ENCODE measurements at places on chromosomes 2 and 18.
A peak's percentile ranks its signal among the peaks of the same experiment; 100 is the strongest.

- DNase-seq: peak; percentile 59
These were observed 864 bp upstream of the XPO1 start for GRCh38 chr2:61538920-61539520.

- DNase-seq: no peak
These were observed 20.7 kb upstream of the CNRIP1 start for GRCh38 chr2:68340226-68341061.

GRCh38 chr2:48339451-48339850 lies 190.5 kb upstream of the STON1 start:
- DNase-seq: no peak

- peak; percentile 39 for DNase-seq
These were observed 3.0 kb upstream of the IRS1 start for GRCh38 chr2:226802573-226802972.

DNA sequence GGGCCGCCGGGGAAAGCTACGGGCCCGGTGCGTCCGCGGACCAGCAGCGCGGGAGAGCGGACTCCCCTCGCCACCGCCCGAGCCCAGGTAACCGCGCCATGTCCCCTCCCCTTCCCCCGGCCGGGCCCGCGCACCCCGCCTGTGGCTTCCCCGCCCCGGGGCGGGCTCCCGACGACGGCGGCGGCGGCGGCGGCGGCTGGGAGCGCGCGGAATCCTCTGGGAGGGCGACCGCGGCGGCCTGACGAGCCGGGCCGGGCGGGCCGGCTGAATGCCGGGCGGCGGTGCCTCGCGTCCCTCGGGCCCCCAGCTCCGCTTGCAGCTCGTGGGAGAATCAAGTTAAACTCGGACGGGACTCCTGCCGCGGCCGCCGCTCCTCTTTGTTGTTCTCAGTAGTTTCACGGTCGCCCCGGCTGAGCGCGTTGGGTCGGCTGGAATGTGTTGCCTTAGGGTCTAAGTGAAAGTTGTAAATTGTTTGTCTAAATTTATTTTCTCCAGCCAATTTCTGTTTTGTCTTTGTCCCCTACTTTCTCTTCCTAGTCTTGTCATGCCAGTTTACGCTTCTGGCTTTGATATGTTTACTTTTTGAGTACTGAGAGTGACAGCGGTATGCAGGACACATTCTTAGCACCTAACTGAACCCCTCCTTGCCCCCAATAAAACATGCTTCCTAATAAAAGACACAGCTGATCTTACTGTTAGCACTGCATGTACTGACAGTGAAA lies 685 bp downstream of the SMAD4 start:
- DNase-seq: peak; percentile 44

DNA sequence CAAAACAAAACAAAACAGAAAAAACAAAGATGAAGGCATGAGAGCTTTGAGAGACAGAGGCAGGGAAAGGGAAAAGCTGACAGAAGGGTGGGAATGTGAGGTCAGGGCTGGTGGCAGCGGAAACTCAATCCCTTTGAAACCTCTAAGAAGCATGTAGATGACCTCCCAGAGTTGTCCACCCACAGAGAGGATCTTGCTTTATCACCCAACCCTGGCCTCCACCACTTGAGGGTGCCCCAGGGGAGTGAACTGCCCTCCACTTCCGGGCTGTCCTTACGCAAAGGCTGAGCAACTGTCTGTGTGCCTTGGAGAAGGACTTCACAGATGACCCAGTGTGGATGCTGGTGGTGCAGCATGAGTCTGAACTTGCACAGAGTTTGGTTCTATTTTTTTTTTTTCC lies 26.7 kb downstream of the PDCL3 start:
- DNase-seq: no peak

DNA sequence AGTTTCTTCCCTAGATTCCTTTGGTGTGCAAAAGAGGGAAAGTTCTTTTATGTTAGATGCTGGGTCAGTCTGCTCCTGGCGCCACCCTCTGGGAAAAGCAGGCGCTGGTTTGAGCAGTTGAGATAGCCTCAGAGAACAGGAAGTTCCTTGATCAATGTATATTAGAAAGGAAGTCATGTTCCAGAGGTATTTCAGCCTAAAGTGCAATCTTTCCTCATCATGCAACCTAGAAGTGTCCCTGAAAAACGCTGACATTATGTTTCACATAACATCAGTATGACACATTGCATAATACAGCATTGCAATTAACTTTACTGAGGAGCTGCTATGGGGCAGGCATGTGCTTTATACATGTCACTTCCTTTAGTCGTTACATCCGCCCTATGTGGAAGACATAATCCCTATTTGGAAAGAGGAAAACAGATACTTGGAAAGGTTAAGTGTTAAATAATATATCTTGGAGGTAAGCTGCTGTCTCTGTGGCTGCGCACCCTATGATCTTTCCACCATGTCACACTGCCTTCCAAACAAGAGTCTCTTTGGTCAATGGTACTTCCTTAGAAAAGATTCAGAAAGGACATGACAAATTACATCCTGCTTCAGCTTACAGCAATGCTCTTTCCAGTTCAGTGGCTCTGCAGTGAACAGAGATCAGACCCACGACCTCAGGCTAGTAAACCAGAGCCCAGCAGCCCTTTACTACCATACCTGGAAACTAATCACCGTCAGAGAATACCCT lies 369.7 kb downstream of the RAD51AP2 start:
- DNase-seq: peak; percentile 30

GRCh38 chr18:58896268-58896667 lies 31.6 kb downstream of the ZNF532 start:
- no peak for DNase-seq

GRCh38 chr2:217691920-217692666 lies 310.7 kb downstream of the TNS1 start:
- no peak for DNase-seq

DNA sequence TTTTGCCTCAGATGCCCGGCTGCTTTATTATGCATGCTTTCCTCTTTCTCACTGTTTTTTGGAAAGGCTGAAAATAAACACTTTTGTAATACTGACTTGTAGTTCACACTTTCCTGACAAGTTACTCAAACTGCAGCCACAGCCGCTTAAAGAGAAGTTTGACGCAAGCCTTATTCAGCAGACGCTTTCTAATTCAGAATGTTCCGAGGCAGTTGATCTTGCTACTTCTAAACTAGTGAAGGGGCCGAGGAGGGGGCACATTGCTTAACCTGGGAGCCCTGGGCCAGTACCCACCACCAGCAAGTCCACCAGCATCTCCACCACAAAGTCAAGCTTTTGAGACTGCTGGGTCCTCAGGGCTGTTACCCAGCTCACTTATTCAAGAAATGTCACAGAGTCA lies 71.8 kb upstream of the SPRED2 start:
- DNase-seq: no peak

GRCh38 chr2:12061286-12062052 lies 315.0 kb downstream of the LPIN1 start:
- DNase-seq: no peak

DNA sequence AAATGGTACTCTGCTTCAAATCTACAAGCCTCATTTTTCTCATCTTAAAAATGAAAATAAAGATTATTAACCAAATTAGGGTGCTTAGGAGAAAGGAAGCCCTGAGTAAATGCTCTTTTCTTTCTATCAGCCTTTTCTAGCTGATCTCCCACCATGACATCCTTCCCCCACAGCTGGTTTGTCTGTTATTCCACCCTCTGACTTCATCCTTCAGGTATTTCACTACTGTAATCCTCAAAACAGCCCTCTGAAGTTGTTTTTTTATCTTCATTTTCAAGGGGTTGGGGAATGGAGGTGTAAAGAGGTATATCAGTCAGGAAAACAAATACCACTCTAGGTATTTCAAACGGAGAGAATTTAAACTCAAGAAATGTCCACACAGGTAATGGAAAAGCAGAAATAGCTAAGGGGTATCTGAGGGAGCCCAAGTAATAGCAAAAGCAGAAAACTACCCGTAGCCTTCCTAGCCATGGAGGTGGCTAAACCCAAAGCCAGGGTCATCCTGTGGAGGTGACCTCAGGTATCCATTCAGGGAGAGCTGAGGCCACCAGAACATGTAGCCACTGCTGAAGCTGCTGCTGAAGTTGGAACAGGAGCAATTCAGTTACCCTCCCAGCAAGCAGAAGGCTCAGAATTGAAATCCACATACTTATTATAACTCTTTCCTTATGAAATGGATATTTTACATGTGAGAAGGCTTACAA lies 990.9 kb upstream of the ACVR2A start:
- DNase-seq: no peak

- DNase-seq: no peak
These were observed 181.1 kb upstream of the ACAA2 start for GRCh38 chr18:49994410-49994809.

DNA sequence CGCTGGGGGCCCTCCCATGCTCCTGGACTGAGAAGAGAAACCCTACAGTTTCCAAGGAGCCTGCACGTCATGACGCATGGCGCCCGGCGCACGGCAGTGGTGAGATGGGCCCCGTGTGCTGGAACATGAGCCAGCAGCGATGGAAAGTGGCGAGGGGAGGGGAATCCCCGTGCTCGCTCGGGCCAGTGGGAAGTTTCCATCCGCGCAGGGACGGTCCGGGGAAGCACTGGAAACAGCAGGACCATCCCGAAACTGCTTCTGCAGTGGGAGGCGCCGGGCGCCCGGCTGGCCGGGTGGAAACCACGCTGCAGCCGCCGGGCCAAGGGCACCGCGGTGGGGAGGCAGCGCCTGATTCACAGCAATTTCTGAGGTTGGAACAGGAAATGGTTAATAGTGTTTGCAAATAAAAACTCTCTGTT lies 4.9 kb upstream of the PDCD1 start:
- DNase-seq: peak; percentile 4

- no peak for DNase-seq
These were observed 51.3 kb downstream of the SEPTIN10 start for GRCh38 chr2:109562421-109562820.

- no peak for DNase-seq
These were observed 2.7 kb downstream of the TUBB6 start for GRCh38 chr18:12310762-12311161.

DNA sequence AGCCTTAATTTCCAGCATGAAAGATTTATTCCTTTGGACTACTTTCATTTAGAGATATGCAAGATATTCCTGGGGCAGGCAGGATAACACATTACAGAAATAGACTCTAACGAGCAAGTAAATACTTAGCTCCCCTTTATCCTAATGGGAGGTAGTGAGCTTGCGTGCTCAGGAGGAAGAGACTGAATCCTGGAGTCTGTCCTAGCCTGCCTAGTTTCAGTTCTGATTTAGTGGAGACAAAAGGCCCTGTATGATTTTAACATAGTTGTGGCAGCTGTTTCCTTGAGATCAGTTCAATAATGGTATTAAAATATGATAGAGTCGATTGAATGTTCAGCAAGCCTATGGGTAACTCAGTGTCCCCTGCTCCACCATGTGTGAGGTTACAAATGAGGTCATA lies 109.5 kb downstream of the FMNL2 start:
- DNase-seq: no peak

GRCh38 chr2:113966832-113967231 lies 76.9 kb downstream of the ACTR3 start:
- no peak for DNase-seq

- DNase-seq: no peak
These were observed 567.6 kb downstream of the PLCL1 start for GRCh38 chr2:198371921-198372543.

DNA sequence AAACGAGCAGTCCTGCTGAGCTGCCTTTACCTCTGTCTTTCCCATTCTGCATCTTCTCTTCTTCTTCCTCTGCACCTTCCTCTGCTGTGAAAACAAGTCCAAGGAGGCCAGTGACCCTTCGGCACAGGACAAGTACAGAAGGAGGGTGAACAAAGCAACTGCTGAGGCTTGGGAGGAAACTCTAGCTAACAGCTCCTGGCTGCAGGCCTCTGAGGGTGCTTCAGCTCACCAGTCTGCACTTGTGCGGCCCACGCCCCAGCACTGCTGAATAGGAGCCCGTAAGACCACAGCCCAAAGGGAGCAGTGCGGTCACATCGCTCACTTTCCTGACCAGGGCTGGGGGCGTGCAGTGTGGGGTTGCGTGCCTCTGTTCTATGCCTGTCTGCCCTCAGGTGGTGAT lies 42.1 kb upstream of the DNMT3A start:
- no peak for DNase-seq

GRCh38 chr2:53403792-53404413 lies 363.7 kb upstream of the CHAC2 start:
- no peak for DNase-seq

- peak; percentile 11 for DNase-seq
These were observed 1.5 kb downstream of the AP1S3 start for GRCh38 chr2:223835701-223836532.

DNA sequence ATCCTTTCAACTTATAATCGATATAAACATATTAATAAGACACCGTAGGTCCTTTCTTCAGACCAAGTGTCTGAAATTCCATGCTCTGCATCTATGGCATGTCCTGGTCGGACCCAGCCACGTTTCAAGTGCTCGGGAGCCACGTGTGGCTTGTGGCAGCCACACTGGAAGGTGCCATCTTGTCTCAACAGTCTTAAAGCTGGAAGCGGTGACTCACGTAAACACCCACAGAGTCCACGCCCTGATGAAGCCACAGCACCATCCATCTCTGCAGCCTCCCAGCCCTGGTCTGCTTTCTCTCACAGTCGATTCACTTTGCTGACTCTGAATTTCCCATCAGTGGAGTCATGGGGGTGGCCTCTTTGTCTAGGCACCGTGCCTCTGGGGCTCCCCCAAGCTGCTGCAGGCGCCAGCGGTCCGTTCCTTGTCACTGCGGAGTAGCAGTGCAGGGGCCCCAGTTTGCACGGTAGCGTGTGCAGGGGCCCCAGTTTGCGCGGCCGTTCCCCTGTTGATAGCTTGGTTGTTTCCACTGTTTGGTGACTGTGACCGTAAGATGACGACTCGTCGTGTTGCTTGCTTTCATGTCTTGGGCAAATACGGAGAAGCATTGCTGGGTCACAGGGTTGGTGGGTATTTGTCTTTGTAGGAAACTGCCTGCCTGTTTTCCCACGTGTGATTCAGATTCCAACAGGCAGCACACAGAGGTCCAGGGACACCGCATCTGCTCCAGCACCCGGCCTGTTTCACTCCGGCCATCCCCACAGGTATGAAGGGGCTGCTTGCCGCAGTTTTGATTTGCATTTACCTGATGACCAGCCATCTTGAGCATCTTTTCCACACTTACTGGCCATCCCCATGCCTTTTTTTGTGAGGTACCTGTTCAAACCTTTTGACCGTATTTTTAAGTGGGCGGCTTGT lies 240.3 kb downstream of the HDAC4 start:
- DNase-seq: no peak

- DNase-seq: no peak
These were observed 79.7 kb upstream of the ACAA2 start for GRCh38 chr18:49893036-49893435.

DNA sequence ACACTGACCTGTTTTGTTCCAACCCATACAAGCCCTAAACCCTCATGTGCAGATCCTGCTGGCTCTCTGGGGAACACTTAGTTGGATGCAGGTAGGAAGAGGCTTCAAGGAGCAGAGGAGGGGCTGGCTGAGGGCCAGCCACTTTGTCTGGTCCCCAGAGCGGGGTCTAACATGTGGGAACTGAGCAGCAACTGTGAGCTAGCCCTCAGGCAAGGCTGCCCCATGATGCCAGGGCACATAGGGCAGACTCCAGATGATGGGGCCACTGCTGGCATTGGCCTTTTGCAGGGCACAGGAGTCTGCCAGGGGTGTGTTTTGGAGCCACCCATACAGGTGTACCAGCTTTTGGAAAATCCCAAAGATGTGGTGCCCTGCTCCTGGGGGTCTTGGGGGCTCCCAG lies 67.7 kb downstream of the HPCAL1 start:
- DNase-seq: no peak

GRCh38 chr2:173934895-173935294 lies 30.3 kb downstream of the SP3 start:
- no peak for DNase-seq

GRCh38 chr2:14632133-14632936 lies at the start of gene LRATD1:
Gene LRATD1, plus strand, starts transcription at chr2:14632717. Its CDS starts 1,263 bp downstream, at chr2:14633980.
- no peak for DNase-seq

- DNase-seq: no peak
These were observed 244.1 kb upstream of the TNP1 start for GRCh38 chr2:217103752-217104545.

Measured in Kasumi-1 (cell line).